Cortex of kidney (tissue), 1 donor: ENCODE measurements at places on chromosomes 5 and 9.

DNA sequence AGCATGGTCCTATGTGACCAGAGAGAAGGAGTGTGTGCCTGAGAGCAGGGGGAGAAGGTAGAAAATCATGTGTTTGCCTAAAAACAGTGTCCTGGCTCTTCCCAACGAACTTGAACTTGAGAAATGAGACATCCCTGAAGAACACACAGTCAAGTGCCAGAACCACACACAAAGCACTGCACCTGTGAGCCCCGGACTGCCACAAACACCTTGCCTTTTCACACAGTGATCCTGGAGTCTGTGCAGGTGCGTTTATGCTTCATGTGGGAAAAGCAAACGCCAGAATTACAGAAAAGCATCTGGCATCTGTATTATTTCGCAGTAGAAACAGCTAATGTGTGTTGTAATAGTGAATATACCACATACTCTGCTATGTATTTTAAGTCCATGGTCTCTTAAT, 9.3 kb downstream of the CTNND2 start:
- no peak for DNase-seq

GRCh38 chr5:124057724-124058231, 545.8 kb downstream of the CSNK1G3 start:
- no peak for DNase-seq

DNA sequence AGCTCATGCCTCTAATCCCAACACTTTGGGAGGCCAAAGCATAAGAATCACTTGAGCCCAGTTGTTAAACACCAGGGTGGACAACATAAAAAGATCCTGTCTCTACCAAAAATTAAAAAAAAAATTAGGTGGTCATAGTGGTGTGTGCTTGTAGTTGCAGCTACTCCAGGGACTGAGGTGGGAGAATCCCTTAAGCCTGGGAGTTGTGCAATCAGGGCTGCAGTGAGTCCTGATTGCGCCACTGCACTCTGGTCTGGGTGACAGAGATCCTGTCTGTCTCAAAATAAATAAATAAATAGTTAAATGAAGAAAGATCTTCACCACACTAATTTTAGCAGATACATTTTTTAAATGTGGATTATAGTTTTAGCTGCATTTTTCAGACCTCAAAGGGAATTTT, 433.2 kb downstream of the MAT2B start:
- no peak for DNase-seq

DNA sequence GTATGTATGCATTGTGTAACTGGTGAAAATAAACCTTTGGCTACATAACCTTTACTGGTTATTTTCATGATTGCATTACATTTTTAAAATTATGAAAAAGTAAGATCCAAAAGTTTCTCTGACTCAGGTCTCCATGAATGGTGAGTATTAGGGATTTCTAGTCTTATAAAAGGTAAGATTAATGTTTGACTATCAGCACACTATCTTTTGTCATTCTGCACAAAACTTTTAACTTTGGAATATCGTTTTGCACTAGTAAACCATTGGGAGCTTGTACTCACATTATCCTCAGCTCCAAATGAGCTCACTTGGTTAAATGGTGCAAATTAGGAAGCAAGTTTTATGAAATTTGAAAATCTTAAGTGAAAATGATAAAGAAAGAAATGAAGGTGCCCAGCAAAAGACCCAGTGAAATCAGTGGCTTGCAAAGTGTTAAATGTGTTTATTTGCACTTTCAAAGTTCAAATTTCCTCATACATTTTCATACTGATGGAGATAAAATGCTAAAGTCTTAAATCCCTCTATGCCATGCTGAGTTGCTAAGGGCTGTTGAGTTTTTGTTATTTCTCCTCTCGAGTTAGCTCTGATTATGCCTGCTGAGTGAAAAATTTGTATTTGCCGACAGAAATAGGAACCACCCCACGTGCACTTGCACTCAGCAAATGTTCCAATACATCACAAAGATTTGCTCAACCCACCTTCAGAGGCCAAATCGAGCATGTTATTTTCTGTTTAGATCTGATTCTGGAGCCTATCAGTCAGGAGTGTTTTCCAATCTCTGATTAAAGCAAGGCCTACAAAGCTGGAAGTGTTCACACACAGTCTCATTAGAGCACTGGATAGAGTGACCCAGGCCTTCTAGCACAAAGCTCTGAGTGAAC, 885.7 kb downstream of the NR2F1-AS1 start:
- no peak for DNase-seq

DNA sequence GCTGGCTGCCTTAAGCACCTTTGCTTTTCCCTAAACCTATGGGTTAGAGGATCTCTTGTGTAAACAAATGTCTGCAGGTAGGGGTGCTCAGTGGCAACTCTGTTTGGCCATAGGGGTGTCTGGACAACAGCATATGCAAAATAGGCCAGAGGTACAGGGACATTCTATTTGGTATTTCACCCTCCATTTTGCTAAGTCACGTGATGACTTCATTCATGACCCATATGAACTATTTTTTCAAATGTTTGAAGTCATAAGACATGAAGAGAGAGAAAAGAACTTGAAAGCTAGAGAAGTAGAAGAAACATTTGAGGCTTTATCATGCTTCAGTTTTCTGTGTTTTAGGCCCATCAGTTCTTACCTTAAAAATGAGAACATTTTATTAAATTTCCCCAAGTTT, 370.2 kb downstream of the GADD45G start:
- no peak for DNase-seq

DNA sequence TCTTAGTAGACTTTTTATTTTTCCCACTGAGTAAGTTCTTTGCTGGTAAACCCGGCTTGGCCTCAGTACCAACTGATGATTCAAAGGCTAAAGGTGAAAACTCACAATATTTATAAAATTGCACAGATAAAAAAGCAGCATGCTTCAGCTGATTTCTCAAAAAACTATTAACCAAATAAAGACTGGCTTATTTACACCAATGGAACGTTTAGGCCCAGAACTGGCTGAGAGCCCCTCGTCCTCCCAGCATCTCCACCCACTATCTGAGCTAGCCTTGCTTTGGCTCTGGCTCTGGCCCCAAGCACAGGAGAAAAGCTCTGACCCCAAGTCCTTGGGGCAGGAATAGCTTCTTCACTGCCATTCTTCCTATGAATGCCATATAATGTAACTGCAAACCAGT, 68.5 kb downstream of the SPTLC1 start:
- DNase-seq = no peak

DNA sequence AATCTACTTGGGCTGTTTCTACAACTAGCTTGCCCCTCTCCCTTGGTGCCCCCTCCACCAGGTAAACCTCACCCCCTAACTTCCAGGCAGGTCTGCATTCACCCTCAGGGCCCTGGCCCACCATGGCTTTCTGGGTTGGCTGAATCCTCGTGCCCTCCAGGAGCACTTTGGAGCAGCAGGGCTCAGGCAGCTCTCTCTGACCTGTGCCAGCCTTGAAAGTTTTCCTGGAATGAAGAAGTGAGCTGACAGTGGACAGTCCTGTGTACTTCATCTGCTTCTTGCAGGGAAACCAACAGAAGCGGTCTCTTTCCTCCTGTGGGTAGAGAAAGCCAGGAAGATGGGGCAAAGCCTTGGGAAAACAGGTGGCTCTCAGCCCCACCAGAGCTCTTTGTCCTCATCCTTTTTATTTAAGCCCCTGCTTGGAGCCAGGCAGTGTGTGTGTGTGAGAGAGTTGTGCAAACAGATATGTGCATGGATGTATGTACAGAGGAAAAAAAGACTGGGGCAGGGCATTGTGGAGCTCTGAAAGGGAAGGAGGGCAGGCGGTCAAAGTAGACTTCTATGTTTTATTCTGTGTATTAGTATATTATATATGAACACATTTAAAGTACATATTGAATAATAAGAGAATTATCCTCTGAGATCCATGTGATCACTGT, 62.3 kb upstream of the SPRY4 start:
- DNase-seq = no peak

- DNase-seq = no peak
Measured at GRCh38 chr5:6424110-6424659, 24.5 kb upstream of the UBE2QL1 start.

- no peak for DNase-seq
Measured at GRCh38 chr5:175749591-175749990, 91.7 kb downstream of the HRH2 start.

DNA sequence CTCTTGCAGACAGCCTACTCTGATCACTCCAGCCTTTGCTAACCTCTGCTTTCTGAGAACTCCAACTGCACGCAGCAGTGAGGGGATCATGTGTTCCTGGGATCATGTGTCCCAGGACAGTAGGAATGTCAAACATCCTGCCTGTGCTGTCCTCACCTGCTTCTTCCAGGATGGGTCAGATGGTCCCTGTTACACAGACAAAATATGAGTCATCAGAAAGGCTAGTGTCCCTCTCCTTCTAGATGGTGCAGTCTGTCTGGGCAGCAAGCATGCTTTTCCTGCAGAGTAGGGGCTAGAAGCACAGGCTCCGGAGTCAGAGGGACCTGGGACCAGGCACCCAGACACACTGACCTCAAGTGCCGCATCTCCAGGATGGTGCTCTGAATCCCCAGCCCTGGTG, 20.1 kb upstream of the SLC25A48 start:
- no peak for DNase-seq

DNA sequence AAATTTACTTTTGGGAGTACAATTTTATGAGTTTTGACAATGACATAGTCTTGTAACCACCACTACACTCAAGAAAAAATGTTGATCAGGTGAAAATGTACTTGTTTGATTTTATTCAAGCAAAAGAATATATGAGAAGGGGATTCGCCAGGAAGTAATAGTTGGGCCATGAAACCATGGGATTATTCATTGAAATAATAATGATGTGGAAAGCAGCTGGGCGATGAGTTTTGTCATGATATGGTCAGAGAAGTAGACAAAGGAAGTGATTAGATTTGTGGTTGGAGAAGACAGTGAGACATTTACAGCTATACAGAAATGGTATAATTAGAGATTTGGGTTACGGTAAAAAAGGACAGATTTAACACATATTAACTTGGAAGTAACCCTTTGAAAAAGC, 11.2 kb downstream of the HMGCR start:
- DNase-seq = no peak

DNA sequence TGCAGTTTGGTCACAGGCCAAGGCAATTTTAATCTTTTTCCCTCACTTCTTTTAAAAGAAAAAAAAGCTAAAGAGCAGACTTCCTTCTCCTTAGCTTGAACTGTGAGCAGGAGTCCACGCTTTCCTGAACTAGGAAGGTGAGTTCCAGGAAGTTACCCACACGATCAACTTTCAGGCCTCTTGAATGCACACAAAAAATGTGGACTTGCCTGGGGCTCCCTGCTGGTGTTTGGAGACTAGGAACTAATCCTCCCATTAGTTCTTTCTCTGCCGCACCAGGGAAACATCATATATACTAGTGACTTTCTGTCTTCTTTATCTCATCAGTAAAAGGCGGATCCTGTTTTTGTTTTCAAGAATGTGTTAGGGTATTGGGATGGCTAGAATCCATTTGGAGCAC, 240.0 kb downstream of the GOLPH3 start:
- DNase-seq = no peak

DNA sequence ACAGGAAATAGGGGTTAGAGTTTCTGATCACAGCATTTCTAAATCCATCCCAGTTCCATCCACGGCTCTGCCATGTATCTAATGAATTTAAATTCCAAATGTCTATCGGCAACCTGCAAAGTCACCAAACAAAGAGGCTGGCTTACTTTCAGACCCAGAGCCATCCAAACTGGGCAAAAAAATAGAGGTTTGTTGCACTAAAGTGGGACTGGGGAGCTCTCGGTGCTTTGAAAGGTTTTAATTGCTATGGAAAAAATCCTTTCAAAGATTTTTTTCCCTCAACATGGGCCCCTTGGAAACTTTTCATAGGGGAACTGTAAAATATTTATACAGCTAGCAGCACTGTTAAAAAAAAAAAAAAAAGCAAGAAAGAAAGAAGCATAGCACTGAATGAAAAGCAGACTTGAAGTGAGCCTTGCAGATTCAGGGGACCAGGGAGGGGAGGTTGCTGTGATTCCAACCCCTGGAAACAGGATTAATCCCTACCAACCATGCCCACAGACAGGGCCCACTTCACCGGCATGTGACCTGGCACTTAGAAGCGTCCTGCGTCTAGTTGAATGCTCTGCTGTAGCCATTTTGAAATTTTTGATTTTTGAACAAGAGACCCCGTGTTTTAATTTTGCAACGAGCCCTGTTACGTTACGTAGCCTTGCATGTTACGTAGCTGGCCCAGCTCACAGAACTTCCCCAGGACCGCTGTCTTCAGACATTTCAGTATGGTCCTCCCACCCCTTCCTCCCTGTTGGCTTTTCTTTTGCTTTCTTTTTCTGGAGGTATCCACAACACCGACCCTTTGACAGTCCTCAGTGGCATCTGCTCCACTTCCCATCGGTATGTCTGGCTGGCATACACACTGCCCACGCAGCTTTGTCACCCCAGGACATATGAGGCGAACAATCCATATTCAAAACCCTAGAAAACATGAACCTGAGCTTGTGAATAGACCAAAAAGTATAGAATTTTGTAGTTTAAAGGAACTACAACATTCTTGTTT, 105.3 kb upstream of the NFIB start:
- no peak for DNase-seq

DNA sequence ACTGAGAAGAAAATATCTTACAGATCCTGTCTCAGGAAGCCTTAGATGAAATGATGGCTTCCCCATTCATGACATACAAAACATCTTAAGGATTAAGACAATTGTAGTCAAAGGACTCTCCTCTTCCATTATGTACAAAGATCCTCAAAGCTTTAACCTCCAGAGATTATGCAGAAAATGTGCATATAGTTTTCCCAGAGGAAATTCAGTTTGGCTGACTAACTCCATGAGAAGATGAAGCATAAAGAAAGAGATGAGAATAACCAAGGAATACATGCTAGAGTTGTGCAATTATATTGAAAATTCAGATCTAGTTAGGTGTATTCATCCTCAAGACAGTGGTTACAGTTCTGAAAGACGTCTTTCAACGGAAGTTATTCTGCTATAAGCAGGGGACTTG, 18.6 kb upstream of the NDUFS4 start:
- no peak for DNase-seq

DNA sequence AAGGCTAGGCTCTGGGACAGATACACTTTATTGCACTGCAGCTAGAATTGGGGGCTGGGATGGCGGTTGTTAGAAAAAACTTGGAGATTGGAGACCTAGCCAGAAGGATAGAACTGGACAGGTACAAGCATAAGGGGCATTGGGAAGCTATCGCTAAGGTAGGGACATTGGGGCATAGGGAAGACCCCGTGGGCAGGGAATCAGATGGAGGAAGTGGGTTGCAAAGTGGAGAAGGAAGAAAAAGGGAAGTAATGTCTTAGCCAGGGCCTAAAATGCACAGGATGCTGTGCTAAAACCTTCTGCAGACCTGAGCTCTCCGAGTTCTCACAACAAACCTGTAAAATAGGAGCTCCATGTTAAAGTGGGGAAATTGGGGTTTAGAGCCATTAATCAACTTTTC, 178.2 kb downstream of the ZDHHC21 start:
- no peak for DNase-seq

DNA sequence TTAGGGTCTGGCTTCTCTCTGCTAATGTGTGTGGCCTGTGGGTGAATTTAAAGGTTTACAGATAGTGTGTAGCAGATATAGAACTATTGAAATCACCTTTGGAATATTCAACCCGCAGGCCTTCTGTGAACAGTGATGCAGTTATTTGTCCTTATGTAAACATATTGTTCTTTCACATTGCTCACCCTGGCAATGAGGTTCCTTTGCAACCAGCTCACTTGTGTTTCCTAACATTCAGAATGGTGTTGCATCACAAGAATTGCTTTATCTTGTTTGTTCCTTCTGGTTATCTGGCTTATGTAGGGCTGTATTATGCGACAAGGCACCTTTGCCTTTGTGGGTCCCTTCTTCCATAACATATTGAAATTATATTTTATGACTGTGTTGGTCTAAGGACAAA, 370.3 kb downstream of the NNT start:
- no peak for DNase-seq
